ENCODE measurements at places on chromosomes 3 and 15.

GRCh38 chr15:91050128-91050455, 27.7 kb upstream of the VPS33B start:
- DNase-seq: no peak

GRCh38 chr15:29675791-29676301, 146.4 kb downstream of the TJP1 start:
- no peak for DNase-seq

GRCh38 chr15:73258271-73259108, 110.3 kb downstream of the HCN4 start:
- DNase-seq: no peak

DNA sequence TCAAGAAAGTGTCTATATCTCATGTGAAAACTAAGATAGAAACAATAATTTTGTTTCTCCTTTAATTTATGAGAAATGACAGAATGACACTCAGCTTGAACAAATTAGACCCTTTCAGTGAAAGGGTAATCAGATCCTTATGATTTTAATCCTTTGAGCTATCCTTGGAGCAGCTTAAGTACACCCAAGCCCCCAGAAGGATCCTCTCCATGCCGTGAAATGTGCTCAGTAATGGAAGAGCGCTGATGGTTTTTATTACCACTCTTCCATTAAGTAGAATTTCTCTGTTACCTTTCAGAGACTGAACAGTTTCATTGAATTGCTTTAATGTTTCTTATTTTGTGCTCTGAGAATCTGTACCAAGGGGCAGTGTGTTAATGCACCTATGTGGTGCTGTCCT, 54.3 kb downstream of the HMG20A start:
- no peak for DNase-seq

- DNase-seq: no peak
Measured at GRCh38 chr15:50873935-50874361, 34.5 kb upstream of the AP4E1 start.

- DNase-seq: no peak
Measured at GRCh38 chr3:48023377-48023776, 7.2 kb upstream of the MAP4 start.

Data from brain pericyte (primary cell).